ENCODE measurements at places on chromosomes 4 and X. TPM values are rescaled to one million over a fixed set of nuclear protein-coding genes. Genes with fewer than 3 reads are reported as not detected.

DNA sequence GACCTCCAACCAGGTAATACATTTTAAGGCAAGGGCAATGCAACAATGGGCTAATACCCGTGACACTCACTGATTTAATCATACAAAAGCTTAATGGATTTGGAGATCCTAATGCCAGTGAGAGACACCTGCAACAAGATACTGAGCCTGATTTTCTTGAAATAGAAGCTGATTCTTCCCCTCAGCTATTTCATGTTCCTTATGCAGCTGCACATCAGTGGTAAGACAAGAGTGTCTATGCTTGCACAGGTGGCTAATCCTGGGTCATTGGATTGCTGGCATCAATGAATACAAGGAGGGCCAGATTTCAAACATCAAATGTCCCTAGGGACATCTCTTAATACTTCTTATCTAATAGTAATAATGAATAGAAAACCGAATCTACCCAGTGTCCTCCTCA lies 139.7 kb downstream of the PPARGC1A start:
- no peak for DNase-seq

DNA sequence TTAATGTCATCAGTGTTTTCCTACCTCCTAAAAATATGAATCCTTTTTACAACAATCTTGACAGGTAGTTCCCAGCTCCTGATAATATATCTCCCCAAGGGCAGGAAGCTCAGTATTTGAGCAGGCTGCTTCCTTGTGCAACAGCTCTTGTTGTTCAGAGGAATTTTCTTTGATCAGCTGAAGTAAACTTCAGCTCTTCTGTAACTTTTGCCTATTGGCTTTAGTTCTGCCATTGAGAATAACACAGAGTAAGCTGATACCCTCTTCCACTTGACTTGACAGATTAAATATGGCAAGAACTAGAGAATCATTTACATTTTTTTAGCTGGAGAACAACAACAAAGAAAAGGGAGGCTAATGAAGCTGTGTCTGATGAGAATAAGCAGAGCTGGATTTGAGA lies 75.2 kb downstream of the LUZP4 start:
- DNase-seq: no peak

GRCh38 chr4:169810325-169811323 lies 52.9 kb upstream of the HPF1 start:
- peak; percentile 51 for DNase-seq

The ARAF gene
- 49.4 TPM for total RNA-seq

DNA sequence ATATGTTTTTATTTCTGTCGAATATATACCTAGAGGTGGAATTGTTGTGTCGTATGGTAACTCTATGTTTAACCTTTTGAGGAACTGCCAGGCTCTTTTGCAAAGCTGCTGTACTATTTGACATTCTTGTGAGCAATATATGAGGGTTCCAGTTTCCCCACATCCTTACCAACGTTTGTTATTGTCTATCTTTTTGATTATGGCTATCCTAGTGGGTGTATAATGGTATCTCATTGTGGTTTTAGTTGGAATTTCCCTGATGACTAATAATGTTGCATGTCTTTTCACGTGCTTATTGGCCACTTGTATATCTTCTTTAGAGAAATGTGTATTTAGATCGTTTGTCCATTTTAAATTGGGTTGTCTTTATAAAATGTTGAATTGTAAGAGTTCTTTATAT lies 24.5 kb downstream of the REPS2 start:
- DNase-seq: no peak

The F11 gene
- 0.31 TPM for total RNA-seq

DNA sequence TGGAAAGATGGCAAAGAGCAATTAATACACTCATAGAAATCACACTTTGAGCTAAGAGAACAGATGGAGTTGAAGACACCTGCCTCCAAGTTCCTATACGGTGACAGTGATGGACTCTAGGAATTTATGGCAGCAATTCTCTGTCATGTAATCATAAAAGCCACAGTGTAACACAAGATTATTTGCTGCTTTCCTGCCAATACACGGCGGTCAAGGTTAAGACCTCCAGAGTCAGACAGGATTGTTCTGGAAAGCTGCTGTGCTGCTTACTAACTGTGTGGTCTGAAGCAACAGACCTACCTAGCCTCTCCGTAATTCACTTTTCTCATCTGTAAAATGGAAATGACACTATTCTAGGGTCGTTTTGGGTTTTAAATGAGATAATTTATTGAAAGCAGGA lies 14.6 kb upstream of the KIT start:
- no peak for DNase-seq

DNA sequence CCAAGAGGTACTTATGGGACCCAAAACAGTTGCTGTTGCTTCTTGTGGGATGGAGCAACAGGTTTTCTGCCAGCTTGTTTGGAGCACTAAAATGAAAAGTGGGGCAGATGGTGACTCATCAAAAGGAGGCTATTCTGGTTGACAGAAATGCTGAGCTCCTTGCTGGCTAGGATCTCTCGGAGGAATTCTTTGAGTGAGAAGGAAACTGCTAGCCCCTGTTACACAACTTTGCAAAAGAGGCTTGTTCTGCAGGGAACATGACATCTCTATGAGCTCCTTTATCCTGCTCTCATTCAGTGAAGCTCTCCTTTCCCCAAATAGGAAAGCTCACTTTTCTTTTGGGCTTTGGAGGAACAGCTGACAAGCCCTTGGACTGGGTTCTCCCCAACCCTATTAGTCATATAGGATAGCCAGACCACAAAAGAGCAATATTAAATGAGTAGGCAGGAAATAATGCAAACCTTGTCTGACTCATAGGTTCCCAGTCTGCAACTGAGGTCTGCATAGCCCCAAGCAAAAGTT lies 108.3 kb downstream of the CDS1 start:
- DNase-seq: no peak

- DNase-seq: no peak
Observed at GRCh38 chrX:68417651-68418050, 15.6 kb downstream of the OPHN1 start.

- peak; percentile 49 for DNase-seq
Observed at GRCh38 chr4:20254511-20255250, 3.0 kb downstream of the SLIT2 start.

GRCh38 chr4:183639291-183639690 lies 19.7 kb downstream of the RWDD4 start:
- DNase-seq: no peak

The CD40LG gene
- not detected for total RNA-seq

The LRRC66 gene
- total RNA-seq: 1.3 TPM

The ADAM29 gene
- total RNA-seq: not detected

DNA sequence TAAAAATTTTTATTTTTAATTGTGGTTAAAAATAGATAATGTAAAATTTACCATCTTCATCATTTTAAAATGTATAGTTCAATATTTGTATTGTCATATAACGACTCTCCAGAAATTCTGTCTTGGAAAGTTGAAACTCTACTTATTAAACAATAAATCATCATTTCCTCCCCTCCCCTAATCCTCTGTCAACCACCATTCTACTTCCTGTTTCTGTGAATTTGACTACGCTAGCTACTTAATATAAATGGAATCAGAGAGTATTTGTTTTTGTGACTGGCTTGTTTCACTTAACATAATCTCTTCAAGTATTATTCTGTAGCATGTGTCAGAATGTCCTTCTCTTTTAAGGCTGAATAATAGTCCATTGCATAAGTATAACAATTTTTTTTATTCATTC lies 729.0 kb upstream of the AADAT start:
- DNase-seq: no peak

DNA sequence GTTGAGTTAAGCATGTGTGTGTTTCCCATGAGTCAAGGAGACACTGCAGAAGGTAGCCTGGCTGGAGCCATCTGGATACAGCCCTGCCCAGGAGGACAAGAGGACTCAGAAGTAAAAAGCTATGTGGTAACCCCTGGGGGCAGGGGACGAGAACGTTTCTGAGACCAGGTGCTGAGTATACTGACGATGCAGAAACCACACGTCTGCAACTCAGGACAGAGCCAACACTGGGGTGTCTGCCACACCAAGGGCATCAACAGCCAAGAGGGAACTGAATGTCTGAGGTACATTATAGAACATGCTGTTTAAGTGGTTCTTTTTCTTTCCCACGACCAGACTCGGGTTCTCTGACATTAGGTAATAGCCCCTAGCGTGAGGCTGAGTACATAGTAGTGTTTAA lies 94.1 kb upstream of the GPR34 start:
- DNase-seq: no peak

DNA sequence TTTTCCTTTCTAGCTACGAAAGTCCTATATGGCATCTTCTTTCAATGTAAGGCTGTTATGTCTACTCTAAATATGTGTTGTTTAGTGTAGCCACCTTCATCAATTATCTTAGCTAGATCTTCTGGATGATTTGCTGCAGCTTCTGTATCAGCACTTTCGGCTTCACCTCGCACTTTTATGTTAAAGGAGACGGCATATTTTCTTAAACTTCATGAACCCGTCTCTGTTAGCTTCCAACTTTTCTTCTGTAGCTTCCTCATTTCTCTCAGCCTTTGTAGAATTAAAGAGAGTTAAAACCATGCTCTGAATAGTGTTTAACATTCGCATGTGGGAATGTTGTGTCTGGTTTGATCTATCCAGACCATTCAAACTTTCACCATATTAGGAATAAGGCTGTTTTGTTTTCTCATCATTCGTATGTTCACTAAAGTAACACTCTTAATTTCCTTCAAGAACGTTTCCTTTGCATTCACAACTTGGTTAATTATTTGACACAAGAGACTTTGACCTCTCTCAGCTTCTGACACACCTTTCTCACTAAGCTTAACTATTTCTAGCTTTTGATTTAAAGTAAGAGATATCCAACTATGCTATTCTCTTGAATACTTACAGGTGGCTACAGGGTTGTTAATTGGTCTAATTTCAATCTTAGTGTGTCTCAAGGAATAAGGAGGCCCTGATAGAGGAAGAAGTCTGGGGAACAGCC lies 476.8 kb downstream of the GABRG1 start:
- DNase-seq: no peak

The SLC49A3 gene
- total RNA-seq: 19.9 TPM

- DNase-seq: no peak
Observed at GRCh38 chrX:111411557-111411956, 435 bp downstream of the DCX start.

The IL13RA1 gene
- total RNA-seq: 41.8 TPM

The ZCCHC18 gene
- total RNA-seq: 3.6 TPM

The TAB3 gene
- total RNA-seq: 23.8 TPM

DNA sequence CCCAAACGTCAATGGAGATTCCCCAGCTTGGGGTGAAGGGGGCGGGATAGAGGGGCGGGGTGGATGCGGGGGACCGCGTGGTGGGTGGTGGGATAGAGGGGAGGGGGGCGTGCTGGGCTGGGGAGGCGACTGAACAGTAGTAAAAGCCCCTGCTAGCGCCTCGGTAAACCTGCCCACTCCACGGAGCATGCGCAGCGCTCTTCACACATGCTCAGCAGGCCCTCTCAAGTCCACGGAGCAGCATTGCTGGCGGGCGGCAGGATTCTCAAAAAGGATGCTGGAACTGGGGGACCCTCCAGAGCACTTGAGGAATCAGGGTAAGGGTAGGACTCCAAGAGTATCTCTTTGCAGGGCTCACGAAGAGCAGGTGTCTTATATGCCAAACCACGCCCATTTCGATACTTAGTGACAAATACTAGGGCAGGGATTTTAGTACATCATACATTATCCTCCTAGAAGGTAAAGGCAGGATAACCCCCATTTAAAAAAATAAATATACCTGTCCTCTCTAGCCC lies 378 bp upstream of the RPS6KA6 start:
- peak; percentile 53 for DNase-seq

Measured in endothelial cell (in vitro differentiated cells).